Common myeloid progenitor, CD34-positive (primary cell): ENCODE measurements at places on chromosomes 5 and 9.

DNA sequence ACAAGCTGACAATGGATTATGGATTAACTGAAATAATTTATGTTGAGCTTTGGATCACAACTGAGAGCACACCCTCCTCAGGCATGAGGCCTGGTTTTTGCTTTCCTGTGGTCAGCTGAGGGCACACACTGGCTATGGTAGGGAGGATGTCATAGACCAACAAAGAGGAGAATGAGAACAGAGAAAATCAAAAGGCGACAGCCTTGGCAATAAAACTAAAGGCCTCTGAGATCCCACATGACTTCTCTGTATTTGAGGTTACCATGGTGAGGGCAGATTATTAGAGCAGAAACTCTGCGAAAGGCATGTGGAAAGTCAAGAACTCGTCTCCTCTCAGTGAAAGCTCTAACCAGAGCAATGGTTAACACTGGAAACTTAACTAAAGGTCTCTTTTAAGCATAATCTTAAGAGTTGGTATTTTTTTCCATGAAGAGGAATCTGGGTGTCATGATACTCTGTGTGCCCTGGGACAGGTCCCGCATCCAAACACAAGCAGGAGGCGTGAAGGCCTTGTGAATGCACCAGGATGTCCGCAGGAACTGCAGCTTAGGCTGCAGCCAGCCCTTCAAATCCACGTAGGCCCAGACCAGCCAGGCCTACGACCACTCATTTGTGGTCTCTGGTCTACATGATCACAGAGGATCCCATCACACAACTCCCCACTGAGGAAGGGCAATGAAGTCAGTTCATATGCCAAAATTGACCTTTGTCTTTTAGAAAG is 12.4 kb upstream of the MEIKIN start:
- no peak for DNase-seq

DNA sequence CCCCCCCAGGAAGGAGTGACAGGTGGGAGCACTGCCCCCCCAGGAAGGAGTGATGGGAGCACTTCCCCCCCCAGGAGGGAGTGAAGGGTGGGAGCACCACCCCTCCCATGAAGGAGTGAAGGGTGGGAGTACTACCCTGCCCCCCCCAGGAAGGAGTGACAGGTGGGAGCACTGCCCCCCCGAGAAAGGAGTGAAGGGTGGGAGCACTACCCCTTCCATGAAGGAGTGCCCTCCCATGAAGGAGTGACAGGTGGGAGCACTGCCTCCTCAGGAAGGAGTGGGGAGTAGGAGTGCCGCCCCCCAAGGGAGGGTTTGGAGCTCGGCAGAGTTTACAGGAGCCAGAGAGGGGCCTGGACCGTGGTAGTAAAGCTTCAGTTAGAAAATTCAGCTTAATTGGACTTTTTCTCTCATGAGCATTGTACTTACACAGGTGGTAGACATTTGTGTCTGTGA is 100.7 kb downstream of the CACNA1B start:
- H3K27ac ChIP-seq: no peak overlapping the region
- H3K36me3 ChIP-seq: no peaks in the 10 kb centered on the region
- H3K4me3 ChIP-seq: no peak overlapping the region
- no peaks in the 10 kb centered on the region for H3K4me1 ChIP-seq
- no peak for DNase-seq

DNA sequence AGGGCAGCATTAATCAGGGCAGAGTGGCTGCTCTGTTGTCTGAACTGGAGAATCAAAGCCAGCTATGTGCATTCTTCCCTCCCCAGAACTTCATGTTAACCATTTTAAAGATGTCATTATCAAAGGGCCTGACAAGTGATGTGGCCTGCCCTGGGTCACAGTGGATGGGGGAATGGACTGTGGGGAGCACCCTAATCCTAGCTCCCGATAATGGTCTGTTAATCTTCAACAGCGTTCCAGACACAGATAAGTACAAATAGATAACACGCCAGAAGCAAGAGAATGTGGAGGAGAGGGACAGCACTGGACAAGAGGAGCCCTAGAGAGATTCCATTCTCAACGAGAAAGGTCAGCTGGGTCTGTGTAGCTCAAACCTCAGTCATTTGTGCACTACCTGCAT is 77.5 kb downstream of the DPYSL3 start:
- DNase-seq: no peak
- H3K27me3 ChIP-seq: no peaks in the 10 kb centered on the region
- H3K4me1 ChIP-seq: peaks cover 19% of the 10 kb centered on the region
- H3K27ac ChIP-seq: no peak overlapping the region
- no peaks in the 10 kb centered on the region for H3K36me3 ChIP-seq

DNA sequence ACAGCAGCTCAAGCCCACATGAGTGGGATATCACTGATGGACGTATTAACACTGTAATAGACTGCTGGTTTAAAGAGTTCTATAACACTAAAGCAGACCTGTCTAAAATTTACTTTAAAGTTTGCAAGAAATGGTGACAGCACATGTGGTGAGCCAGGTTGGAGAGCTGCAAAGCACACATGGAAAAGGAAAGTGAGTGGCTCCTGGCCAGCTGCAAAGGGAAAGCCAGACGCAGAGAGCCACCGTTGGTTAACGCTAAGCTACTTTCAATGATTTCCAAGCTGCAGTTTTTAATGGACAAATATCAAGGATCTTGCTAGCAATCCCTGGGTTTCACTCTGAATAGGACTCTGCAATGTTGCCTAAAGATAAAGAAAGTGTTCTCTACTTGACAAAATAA is 89.9 kb downstream of the CTNND2 start:
- no peaks in the 10 kb centered on the region for H3K36me3 ChIP-seq
- DNase-seq: no peak

- no peak overlapping the region for H3K27ac ChIP-seq
- no peak for DNase-seq
- H3K36me3 ChIP-seq: no peaks in the 10 kb centered on the region
- H3K4me3 ChIP-seq: no peak overlapping the region
- H3K4me1 ChIP-seq: no peaks in the 10 kb centered on the region
Observed at GRCh38 chr9:959105-959504, 17.4 kb upstream of the DMRT3 start.

GRCh38 chr5:89597878-89598277 is 714.9 kb upstream of the MEF2C start:
- no peak overlapping the region for H3K4me3 ChIP-seq
- no peak overlapping the region for H3K27ac ChIP-seq
- no peak for DNase-seq
- no peaks in the 10 kb centered on the region for H3K4me1 ChIP-seq

- no peak overlapping the region for H3K27ac ChIP-seq
- peaks cover 18% of the 10 kb centered on the region for H3K4me1 ChIP-seq
- no peaks in the 10 kb centered on the region for H3K27me3 ChIP-seq
- peak; percentile 18 for DNase-seq
- no peak overlapping the region for H3K4me3 ChIP-seq
Observed at GRCh38 chr5:126450346-126450745, 27.1 kb downstream of the GRAMD2B start.

DNA sequence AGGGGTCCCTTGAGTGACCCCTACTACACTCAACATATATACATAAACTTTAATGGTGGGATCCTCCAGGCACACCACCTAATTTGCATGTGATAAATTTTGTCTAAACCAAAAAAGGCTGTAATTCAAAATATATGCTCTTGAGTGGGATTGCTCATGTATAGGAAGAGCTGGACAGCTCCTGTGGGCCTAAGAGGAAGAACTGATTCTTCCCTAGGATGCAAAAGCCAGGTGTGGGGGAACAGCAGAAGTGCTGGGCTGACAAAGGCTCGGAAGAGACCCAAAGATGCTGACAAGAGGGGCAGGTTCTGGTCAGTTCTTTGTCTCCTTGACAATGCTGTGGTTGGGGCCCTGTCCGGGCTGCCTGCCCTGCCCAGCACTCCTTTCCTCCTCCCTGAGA is 43.9 kb downstream of the PCDH1 start:
- no peak overlapping the region for H3K27ac ChIP-seq
- no peaks in the 10 kb centered on the region for H3K27me3 ChIP-seq
- no peak for DNase-seq

DNA sequence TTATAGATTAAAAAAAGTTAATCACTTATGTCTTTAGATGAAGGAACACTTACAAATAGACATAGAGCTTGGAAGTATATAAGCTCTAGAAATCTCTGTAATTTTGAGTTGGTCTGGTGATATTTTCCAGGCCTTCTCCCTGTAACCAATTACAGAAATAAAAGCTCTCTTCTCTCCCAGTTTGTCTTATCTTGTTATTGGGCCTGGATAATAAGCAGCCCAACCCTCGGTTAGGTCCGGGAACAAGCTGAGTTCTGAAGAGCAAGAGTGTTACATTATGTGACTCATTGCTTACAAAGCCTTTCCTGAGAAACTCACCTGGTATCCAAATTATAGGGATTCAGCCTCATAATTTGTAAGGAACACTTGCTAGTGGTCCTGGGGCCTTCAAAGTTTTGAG is 1146.2 kb downstream of the CDH9 start:
- H3K27me3 ChIP-seq: no peaks in the 10 kb centered on the region
- no peaks in the 10 kb centered on the region for H3K4me1 ChIP-seq
- no peaks in the 10 kb centered on the region for H3K36me3 ChIP-seq
- H3K4me3 ChIP-seq: no peak overlapping the region
- no peak overlapping the region for H3K27ac ChIP-seq

DNA sequence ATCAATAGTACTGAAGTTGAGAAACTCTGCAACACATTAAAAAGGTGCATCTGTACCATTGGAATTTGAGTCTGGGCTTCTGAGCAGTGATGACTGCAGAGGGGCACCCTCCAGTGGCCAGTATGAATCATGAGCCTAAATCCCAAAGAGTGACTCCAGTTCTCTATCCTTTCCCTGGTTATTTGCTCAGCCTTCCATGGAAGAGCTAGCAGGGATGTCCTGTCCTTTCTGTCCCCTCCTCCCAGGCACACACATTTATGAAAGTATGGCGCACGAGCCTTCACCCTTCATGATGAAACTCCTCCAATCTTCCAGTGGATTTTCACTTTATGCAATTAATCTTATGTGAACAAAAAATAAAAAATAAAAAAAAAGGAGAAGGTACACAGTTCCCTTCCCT is 81.0 kb downstream of the ESM1 start:
- no peak overlapping the region for H3K27ac ChIP-seq
- no peak overlapping the region for H3K4me3 ChIP-seq
- DNase-seq: peak; percentile 37
- no peaks in the 10 kb centered on the region for H3K36me3 ChIP-seq

DNA sequence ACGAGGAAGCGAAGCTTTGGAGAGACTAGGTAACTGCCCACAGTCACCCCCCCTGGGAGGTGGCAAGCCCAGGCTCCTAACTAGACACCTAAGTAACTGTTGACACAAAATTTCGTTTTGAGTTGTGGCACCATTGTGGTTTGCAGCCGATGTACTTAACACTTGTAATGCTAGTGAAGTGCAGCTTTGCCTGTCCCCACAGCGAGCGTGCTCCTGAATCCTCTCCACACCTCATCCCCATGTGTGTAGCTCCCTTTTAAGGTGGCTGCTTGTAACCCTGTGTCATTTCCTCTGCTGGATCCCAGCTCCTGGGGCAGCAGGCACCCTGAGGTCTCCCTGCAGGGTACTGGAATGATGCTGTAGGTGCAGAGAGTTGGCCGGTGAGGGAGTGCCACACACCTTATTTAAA is 114.9 kb downstream of the TRIO start:
- peaks cover 19% of the 10 kb centered on the region for H3K4me1 ChIP-seq
- no peak overlapping the region for H3K4me3 ChIP-seq
- no peak overlapping the region for H3K27ac ChIP-seq

DNA sequence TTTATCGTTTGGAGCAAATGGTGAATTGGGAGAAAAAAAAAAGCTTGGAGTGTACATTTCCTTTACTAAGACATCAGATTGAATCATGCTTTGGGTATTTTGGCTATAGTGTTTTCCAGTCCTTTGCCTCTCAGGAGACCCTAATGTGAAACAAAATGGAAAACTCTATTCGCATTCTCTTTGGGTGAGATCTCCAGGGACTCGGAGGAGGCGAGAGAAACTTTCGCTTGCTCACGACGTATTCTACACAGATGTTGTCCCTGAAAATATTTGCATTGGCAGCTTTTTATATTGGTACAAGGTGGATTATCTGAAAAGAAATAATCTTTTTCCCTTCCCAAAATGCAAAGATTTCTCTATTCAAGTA is 1240.1 kb upstream of the WWC1 start:
- H3K27me3 ChIP-seq: no peaks in the 10 kb centered on the region
- no peaks in the 10 kb centered on the region for H3K4me1 ChIP-seq
- H3K36me3 ChIP-seq: no peaks in the 10 kb centered on the region
- H3K4me3 ChIP-seq: no peak overlapping the region
- no peak for DNase-seq

DNA sequence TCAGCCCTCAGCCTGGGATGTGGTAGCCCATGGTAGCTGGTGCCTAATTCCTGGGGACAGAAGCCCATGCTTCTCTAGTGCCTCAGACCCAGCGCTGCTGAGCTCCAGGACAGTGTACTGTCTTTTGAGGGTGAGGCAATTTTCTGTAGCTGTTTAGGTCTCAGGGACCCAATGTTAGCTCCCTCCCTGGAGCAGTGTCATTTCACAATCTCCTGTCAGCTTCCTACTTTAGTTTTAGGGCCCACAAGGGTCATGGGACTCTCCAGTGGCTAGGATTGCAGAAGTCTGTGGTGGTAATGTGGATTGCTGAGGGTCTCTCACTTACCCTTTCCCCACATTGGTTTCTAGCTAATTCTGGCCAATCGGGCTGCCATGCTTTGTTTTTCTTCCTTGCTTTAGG is 67.7 kb upstream of the CCL21 start:
- no peaks in the 10 kb centered on the region for H3K36me3 ChIP-seq
- H3K27ac ChIP-seq: no peak overlapping the region
- peaks cover 2% of the 10 kb centered on the region for H3K27me3 ChIP-seq
- no peak for DNase-seq
- peaks cover 3% of the 10 kb centered on the region for H3K4me1 ChIP-seq

DNA sequence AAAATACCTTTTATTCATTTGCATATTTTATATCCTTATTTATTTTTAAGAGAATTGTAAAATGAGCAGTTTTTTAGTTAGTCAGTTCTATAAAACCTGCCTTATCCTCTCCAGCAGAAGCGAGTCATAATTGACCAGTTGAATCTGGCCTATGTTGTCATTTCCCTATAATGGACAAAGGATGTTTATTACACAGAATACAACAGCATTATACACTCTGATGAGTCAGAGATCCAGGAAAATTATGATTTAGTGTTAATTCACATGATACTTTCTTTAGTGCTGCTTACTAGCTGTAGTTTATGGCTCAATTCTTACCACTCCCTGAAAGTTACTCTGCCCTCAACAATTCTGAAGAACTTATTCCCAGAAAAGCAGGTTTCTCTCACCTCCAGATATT is 26.8 kb upstream of the LURAP1L start:
- DNase-seq: no peak
- H3K4me1 ChIP-seq: no peaks in the 10 kb centered on the region
- no peak overlapping the region for H3K27ac ChIP-seq
- H3K36me3 ChIP-seq: no peaks in the 10 kb centered on the region

- no peak overlapping the region for H3K27ac ChIP-seq
- peaks cover 2% of the 10 kb centered on the region for H3K36me3 ChIP-seq
- no peaks in the 10 kb centered on the region for H3K4me1 ChIP-seq
- DNase-seq: no peak
Observed at GRCh38 chr9:36056896-36057295, 20.2 kb downstream of the RECK start.
